ENCODE measurements at places on chromosomes 2 and 18.

DNA sequence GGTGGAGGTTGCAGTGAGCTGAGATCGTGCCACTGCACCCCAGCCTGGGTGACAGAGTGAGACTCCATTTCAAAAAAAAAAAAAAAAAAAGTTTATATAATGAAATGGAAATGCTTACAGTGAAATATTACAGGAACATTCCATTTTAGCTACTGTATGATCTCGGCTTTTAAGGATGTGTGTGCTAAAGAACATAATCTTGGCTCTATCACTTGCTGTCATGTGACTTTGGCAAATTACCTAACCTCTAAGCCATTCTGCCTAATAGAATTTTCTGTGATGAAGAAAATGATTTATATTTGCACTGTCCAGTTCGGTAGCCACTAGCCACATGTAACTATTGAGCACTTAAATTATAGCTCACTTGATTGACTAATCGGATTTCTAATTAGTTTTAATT, 36.3 kb downstream of the SMAD4 start:
- no peaks in the 10 kb centered on the region for H3K4me1 ChIP-seq
- no peaks in the 10 kb centered on the region for H3K27me3 ChIP-seq
- H3K4me3 ChIP-seq: no peak overlapping the region
- H3K27ac ChIP-seq: no peak overlapping the region
- peaks cover 77% of the 10 kb centered on the region for H3K36me3 ChIP-seq
- DNase-seq: no peak

GRCh38 chr2:180669016-180669415, 311.4 kb upstream of the UBE2E3 start:
- no peak for DNase-seq
- no peaks in the 10 kb centered on the region for H3K27me3 ChIP-seq
- no peak overlapping the region for H3K4me3 ChIP-seq
- H3K27ac ChIP-seq: no peak overlapping the region

DNA sequence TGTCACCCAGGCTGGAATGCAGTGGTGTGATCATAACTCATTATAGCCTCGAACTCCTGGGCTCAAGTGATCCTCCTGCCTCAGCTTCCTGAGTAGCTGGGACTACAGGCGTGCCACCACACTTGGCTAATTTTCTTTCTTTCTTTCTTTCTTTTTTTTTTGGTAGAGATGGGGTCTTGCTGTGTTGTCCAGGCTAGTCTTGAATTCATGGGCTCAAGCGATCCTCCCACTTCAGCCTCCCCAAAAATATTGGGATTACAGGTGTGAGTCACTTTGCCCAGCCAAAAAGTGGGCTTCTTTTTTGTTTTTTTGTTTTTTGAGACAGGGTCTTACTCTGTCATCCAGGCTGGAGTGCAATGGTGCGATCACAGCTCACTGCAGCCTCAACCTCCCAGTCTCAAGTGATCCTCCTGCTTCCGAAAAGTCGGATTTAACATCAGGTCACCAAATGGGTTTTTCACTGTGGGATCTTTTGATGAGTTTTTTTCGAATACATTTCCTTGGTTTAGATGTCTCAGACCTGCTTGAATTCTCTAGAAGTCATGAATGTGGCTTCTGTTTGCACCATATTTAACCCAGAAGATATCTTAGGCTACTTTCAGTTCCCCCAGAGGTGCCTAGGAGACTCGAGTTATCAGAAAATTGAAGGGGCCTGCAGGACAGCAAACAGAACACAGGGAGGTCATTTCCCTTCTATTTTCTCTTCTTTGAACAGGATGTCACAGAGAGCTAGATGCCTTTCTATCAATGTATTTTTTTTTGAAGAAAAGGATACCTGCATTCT, 8.9 kb downstream of the RAB31 start:
- H3K27me3 ChIP-seq: peaks cover 17% of the 10 kb centered on the region
- H3K27ac ChIP-seq: no peak overlapping the region
- DNase-seq: no peak

GRCh38 chr2:6754419-6754818, 111.3 kb downstream of the CMPK2 start:
- H3K36me3 ChIP-seq: no peaks in the 10 kb centered on the region
- no peak overlapping the region for H3K4me3 ChIP-seq
- no peaks in the 10 kb centered on the region for H3K4me1 ChIP-seq
- H3K27me3 ChIP-seq: no peaks in the 10 kb centered on the region

DNA sequence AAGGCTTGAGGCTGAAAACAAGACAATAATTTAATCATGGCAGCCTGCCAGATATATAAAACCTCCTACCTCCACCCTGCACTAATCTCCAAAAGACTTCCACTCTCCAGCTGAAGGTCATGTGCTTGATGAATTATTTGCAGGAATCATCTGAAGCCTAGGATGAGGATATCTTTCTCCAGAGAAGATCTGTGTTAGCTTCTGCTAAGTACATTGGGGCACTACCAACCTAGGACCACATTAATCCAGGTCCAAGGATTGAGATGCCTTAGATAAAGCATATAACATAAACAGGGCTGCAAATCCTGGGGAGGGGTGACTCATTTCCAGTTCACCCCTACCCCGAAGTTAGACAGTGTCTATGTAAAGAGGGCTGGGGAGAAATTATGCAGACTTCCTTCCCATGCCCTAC, 80.5 kb upstream of the FRZB start:
- no peak overlapping the region for H3K27ac ChIP-seq
- H3K36me3 ChIP-seq: peaks cover 69% of the 10 kb centered on the region
- no peak for DNase-seq
- no peak overlapping the region for H3K4me3 ChIP-seq
- peaks cover 13% of the 10 kb centered on the region for H3K4me1 ChIP-seq
- no peaks in the 10 kb centered on the region for H3K27me3 ChIP-seq

GRCh38 chr18:78813936-78814710, 165.5 kb upstream of the SALL3 start:
- no peak overlapping the region for H3K4me3 ChIP-seq
- DNase-seq: no peak
- no peak overlapping the region for H3K27ac ChIP-seq
- no peaks in the 10 kb centered on the region for H3K4me1 ChIP-seq
- H3K27me3 ChIP-seq: peaks cover 20% of the 10 kb centered on the region

- H3K27me3 ChIP-seq: no peaks in the 10 kb centered on the region
- peak; percentile 55 for DNase-seq
- H3K4me1 ChIP-seq: peaks cover 7% of the 10 kb centered on the region
These were observed 187.7 kb upstream of the ID2 start for GRCh38 chr2:8494151-8494550.

- no peaks in the 10 kb centered on the region for H3K27me3 ChIP-seq
- DNase-seq: no peak
- H3K4me3 ChIP-seq: no peak overlapping the region
These were observed 21.6 kb upstream of the AAK1 start for GRCh38 chr2:69665152-69665551.

DNA sequence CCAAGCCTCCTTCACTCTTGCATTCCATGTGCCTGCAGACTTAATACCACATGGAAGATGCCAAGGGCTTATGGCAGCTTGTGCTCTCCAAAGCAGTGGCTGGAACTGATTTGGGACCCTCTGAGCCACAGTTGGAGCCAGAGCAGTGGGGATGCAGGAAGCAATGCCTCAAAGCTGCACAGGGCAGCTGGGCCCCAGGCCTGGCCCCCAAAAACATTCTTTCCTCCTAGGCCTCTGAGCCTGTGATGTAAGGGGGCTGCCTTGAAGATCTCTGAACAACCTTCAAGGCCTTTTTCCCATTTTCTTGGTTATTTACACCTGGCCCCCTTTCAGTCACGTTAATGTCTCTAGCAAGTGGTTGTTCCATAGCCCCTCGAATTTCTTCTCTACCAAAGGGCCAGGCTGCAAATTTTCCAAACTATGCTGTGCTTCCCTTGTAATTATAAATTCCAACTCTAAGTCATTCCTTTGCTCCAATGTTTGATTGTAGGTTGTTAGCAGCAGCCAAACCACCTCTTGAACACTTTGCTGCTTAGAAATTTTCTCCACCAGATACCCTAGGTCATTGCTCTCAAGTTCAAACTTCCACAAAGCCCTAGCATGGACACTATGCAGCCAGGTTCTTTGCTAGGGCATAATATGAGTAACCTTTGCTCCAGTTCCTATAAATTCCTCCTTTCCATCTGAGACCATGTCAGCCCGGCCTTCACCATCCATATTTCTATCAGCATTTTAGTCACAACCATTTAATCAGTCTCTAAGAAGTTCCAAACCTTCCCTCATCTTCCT, 245.0 kb upstream of the RBBP8 start:
- no peak overlapping the region for H3K4me3 ChIP-seq
- H3K27ac ChIP-seq: no peak overlapping the region
- H3K27me3 ChIP-seq: no peaks in the 10 kb centered on the region
- no peaks in the 10 kb centered on the region for H3K36me3 ChIP-seq
- no peak for DNase-seq
- H3K4me1 ChIP-seq: no peaks in the 10 kb centered on the region

- peak; percentile 96 for DNase-seq
- no peak overlapping the region for H3K4me3 ChIP-seq
- no peaks in the 10 kb centered on the region for H3K27me3 ChIP-seq
- H3K4me1 ChIP-seq: peaks cover 9% of the 10 kb centered on the region
- H3K27ac ChIP-seq: peak overlapping the region; percentile 68
- H3K36me3 ChIP-seq: peaks cover 29% of the 10 kb centered on the region
These were observed 29.6 kb downstream of the IGFBP5 start for GRCh38 chr2:216665717-216666116.

GRCh38 chr2:28162564-28162963, 230.1 kb upstream of the FOSL2 start:
- H3K27ac ChIP-seq: no peak overlapping the region
- no peaks in the 10 kb centered on the region for H3K27me3 ChIP-seq
- no peak overlapping the region for H3K4me3 ChIP-seq
- DNase-seq: no peak
- peaks cover 4% of the 10 kb centered on the region for H3K4me1 ChIP-seq

GRCh38 chr2:165425556-165425955, 43.9 kb upstream of the CSRNP3 start:
- no peaks in the 10 kb centered on the region for H3K4me1 ChIP-seq
- no peak for DNase-seq
- H3K27me3 ChIP-seq: no peaks in the 10 kb centered on the region
- H3K4me3 ChIP-seq: no peak overlapping the region
- H3K27ac ChIP-seq: no peak overlapping the region
- no peaks in the 10 kb centered on the region for H3K36me3 ChIP-seq

- peaks cover 10% of the 10 kb centered on the region for H3K27me3 ChIP-seq
- H3K27ac ChIP-seq: no peak within 1 kb of the TSS
- H3K36me3 ChIP-seq: peaks cover 15% of the 10 kb centered on the region
- peak; percentile 97 for DNase-seq
These were observed at the start of gene TRAF3IP1 for GRCh38 chr2:238320246-238320647. TSS of gene TRAF3IP1 (plus strand) at chr2:238320518. CDS start at chr2:238320663, 145 bp downstream.

- H3K27me3 ChIP-seq: no peaks in the 10 kb centered on the region
- DNase-seq: no peak
- H3K27ac ChIP-seq: no peak overlapping the region
These were observed 78.6 kb downstream of the EFEMP1 start for GRCh38 chr2:55844986-55845385.

DNA sequence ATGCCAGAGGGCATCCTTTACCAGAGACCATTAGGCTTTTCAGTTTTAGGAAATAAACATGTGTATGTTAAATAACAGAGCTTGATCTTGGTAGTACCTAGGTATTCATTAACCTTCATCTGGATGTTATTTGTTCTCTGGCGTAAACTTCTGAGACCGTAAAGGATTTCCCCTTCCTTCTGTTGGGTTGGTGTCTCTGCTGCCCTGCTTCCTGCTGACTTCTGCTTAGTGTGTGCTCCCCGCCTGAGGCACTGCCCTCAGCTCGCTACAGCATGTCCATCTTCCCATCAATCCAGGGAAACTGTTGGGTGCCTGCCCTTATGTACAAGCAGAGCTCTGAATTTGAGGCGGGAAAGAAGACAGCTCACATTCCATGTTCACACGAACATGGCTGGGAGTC, 177.9 kb downstream of the TPGS2 start:
- H3K4me1 ChIP-seq: no peaks in the 10 kb centered on the region
- H3K27ac ChIP-seq: no peak overlapping the region
- H3K27me3 ChIP-seq: no peaks in the 10 kb centered on the region
- no peak for DNase-seq
- H3K4me3 ChIP-seq: no peak overlapping the region
- H3K36me3 ChIP-seq: no peaks in the 10 kb centered on the region
